ENCODE measurements at places on chromosomes 1 and 21.

GRCh38 chr1:27646676-27647075 is 11.7 kb upstream of the FGR start:
- no peak for DNase-seq

GRCh38 chr1:223716302-223716862 is 4.0 kb downstream of the CAPN2 start:
- DNase-seq, result peak; percentile 72

- DNase-seq, result no peak
These were observed 133.4 kb downstream of the SYT2 start for GRCh38 chr1:202576816-202577215.

GRCh38 chr1:214018386-214019268 is 30.9 kb downstream of the PROX1 start:
- DNase-seq, result no peak

DNA sequence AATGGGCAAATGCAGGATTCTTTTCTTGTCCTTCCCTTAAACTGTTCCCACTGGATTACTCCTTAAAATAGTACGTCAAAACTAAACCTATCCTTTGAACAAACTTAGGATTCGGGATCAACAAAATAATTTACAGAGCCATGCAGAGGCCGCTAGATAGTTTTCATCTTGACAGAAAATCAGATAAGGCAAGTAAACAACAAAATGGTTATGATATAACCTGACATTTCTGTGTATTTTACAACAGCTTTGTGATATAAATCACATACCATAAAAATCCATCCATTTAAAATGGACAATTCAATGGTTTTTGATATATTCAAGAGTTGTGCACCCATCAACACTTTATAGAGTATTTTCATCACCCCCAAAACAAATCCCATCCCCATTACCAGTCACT is 11.2 kb downstream of the SCAF4 start:
- no peak for DNase-seq

- DNase-seq, result no peak
These were observed 21.8 kb upstream of the PLEKHO1 start for GRCh38 chr1:150127868-150128267.
